Pancreas (tissue), 10 donors: ENCODE measurements at places on chromosomes 2 and 18. TPM values are rescaled to one million over a fixed set of nuclear protein-coding genes. Genes with fewer than 3 reads are reported as not detected.

DNA sequence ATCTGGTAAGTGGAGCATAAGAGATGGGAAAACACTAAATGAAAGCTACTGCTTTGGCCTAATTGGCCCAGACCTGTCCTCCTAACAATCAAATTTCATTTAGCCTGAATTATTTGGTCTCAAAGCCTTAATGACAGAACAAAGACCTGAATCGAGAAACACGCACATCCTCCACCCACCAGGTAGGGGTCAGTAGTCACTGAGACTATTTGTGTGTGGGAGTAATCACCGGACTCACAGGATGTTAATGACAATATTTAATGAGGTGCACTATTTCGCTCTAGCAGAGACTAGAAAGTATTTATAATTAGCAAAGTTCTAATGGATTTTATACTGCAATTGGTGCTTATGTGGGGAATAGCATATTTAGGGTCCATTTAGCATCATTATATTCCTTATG, 68.1 kb downstream of the RBM43 start:
- no peak for DNase-seq

The LHCGR gene
- not detected for polyA plus RNA-seq

The CRYGC gene
- not detected for polyA plus RNA-seq

GRCh38 chr2:45031028-45031427, 21.8 kb upstream of the SIX2 start:
- no peak for DNase-seq

The C18orf32 gene
- 48.7 TPM for polyA plus RNA-seq

DNA sequence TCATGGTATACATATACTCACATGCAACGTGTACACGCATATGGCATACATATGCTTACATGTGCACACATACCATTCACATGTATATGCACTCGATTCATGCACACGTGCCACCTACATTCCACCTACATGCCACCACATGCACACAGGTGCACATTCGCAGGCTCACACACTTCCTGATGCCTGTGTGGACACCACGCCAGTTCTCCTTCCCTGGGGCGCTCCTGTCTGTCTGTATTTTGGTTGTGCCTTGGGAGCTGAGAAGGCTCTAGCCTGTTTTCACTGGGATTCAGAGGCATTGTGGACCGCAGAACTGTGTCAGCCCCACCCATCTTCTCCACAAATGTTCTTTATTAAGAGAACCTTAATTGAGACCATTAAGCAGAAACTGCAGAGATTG, 96.6 kb upstream of the CTDP1 start:
- DNase-seq: no peak

- no peak for DNase-seq
Observed at GRCh38 chr2:156470975-156471583, 34.9 kb downstream of the GPD2 start.

DNA sequence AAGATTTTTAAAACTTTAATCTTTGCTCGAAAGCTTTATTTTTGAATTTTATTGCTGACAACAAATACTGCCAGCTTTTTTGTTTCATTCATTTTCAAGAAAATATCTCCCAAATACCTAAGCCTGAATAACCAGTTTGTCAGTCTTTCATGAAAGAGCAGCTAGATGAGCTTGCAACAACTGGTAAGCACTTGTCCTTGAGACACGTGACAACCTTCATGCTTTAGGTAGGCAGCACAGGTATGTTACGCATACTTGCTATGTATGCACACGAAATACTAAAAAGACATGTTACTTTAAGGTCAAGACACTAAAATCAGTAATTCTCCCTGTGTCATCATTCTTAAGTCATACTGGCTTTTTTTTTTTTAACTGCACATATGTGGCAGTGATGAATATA, 12.3 kb downstream of the CEBPZ start:
- DNase-seq: no peak
